Sciatic nerve (tissue), 2 donors: ENCODE measurements at places on chromosomes 13 and 19. TPM values are rescaled to one million over a fixed set of nuclear protein-coding genes. Genes with fewer than 3 reads are reported as not detected.

Gene SRRM5
- total RNA-seq, result 0.58 TPM

Gene IFNL1
- total RNA-seq, result not detected

Gene C19orf33
- total RNA-seq, result 25.8 TPM

Gene LILRA2
- total RNA-seq, result 5.3 TPM

Gene ZNF554
- 7.2 TPM for total RNA-seq

Gene VSIG10L
- total RNA-seq, result 1.8 TPM

Gene PTGER1
- total RNA-seq, result 2.4 TPM

Gene PLIN5
- 17.1 TPM for total RNA-seq

Gene ZNF709
- 5.8 TPM for total RNA-seq

Gene CDX2
- not detected for total RNA-seq

Gene C1QTNF9
- total RNA-seq, result 2.4 TPM

Gene DPY19L3
- 43.6 TPM for total RNA-seq

Gene URAD
- total RNA-seq, result not detected

Gene TLE6
- total RNA-seq, result 4.4 TPM

Gene EDNRB
- total RNA-seq, result 31.1 TPM

Gene GPR183
- total RNA-seq, result 19.5 TPM

Gene FFAR1
- not detected for total RNA-seq

Gene LIG4
- 8.5 TPM for total RNA-seq

Gene LHFPL6
- 146 TPM for total RNA-seq

Gene CEACAM7
- not detected for total RNA-seq

Gene NCAN
- total RNA-seq, result not detected

Gene NR2C2AP
- 9.2 TPM for total RNA-seq

Gene KLK15
- total RNA-seq, result not detected

Gene CDC16
- total RNA-seq, result 73.6 TPM

Gene LHB
- not detected for total RNA-seq

Gene CEACAM1
- 5.8 TPM for total RNA-seq

Gene FXYD1
- total RNA-seq, result 460 TPM

Gene ZGLP1
- total RNA-seq, result 5.7 TPM

Gene MRI1
- 39.9 TPM for total RNA-seq

Gene MLNR
- not detected for total RNA-seq

Gene ZNF320
- total RNA-seq, result 12.1 TPM

Gene CGB5
- not detected for total RNA-seq

Gene ZNF724
- 1.7 TPM for total RNA-seq

Gene SYDE1
- total RNA-seq, result 39.9 TPM

Gene CAPN12
- total RNA-seq, result 5.6 TPM

Gene PSG6
- total RNA-seq, result not detected

Gene LMO7
- total RNA-seq, result 249 TPM

Gene GPC5
- 2.5 TPM for total RNA-seq

Gene IQCN
- 12.7 TPM for total RNA-seq

Gene NLRP4
- total RNA-seq, result not detected

Gene PBX4
- total RNA-seq, result 5.1 TPM

Gene ARGLU1
- total RNA-seq, result 150 TPM

Gene NUP58
- total RNA-seq, result 46.1 TPM

Gene SYMPK
- 60.9 TPM for total RNA-seq

Gene TINCR
- 3.7 TPM for total RNA-seq

Gene ZNF441
- 13.3 TPM for total RNA-seq

Gene PLVAP
- total RNA-seq, result 283 TPM

Gene CEACAM5
- total RNA-seq, result 0.22 TPM

Gene PGLYRP2
- total RNA-seq, result not detected

Gene MZF1
- total RNA-seq, result 32.4 TPM
